ENCODE measurements at places on chromosomes 2 and 18.
A peak's percentile ranks its signal among the peaks of the same experiment; 100 is the strongest.

DNA sequence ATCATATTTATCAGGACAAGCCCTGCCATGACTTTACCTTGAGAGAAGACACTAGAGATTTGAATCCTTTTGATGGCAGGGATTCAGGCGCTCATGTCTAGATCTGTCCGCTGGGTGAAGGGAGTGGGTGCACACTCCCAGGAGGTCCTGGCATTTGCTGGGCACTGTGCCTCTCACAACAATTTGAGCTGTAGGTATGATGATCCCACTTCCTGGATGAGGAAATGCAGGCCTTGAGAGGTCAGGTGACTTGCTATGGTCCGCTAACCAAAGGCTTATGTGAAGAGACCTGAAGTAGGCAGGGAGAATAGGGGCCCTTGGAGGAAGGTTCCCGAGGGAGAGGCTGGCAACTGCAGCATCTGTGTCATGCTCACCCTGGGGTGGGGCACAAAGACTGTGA, 206.1 kb downstream of the HAUS1 start:
- DNase-seq, result peak; percentile 58

DNA sequence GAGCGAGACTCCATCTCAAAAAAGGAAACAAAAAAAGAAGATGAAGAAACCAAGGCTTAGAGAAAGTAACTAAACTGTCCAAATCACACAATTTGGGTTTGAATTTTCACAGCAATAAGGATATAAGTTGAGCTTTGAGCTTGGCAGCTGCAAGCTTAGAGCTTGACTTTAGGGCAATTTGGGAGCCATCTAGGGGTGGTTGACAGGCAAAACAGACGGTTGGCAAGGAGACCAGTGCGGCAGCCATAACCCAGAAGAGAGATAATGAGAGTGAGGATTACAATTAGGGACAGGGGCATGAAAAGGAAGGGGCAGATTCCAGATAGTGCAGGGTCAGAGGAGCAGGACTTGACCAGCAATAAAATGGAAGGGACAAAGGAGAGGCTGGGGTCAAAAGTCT, 382.2 kb upstream of the HNRNPA3 start:
- peak; percentile 62 for DNase-seq

- no peak for DNase-seq
Measured at GRCh38 chr2:67201521-67201920, 195.6 kb upstream of the ETAA1 start.

- DNase-seq, result no peak
Measured at GRCh38 chr2:175742367-175742766, 259.7 kb downstream of the LNPK start.

DNA sequence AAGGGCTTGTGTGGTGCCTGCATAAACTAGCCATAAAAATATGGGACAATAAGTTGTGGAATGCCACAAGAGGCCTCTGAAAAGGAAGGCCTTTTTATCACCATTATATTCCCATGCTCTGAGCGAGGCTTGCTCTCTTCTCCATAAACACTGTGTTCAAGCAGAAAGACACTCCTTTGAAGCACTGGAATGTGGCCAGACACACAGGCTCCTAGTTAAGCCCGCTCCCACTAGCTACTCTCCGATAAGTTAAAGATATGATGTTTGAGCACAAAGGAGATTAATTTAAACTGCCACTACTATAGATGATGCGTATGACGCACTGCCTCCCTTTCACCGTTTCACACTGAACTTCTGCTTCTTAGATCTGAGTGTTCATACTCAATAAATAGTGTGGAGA, 188.7 kb upstream of the TWIST2 start:
- no peak for DNase-seq

DNA sequence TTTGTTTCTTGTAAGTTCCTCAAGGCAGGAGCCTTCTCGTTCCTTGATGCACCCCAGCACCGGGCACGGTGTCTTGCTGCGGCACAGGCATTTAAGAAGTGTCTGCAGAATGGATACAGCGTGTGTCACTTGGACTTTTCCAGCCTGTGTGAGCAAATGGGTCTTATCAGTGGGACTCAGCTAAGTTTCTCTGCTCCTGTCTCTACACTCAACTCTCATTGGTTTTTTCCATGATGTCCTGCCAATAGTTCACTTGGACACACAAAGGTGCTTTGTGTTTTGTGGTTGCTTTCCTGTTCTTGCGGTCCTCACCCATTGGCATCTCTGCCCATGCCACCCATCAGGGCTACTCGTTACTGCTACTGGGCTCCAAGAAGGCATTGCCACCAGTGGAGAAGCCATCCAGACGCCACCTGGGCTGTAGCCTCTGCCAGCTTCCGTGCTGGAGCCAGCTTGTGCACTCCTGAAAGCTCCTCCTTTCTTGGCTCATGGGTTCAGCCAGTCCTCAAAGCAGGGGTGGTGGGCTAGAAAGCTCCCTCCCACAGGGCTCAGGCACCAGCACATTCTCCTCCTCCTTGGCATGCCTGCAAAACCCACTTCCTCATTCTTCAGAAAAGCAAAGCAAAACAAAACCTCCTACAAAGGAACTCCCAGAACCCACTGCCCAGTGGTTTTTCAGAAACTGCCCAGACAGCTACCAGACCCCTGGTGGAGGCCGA, 41.4 kb downstream of the IL1R2 start:
- DNase-seq, result no peak

DNA sequence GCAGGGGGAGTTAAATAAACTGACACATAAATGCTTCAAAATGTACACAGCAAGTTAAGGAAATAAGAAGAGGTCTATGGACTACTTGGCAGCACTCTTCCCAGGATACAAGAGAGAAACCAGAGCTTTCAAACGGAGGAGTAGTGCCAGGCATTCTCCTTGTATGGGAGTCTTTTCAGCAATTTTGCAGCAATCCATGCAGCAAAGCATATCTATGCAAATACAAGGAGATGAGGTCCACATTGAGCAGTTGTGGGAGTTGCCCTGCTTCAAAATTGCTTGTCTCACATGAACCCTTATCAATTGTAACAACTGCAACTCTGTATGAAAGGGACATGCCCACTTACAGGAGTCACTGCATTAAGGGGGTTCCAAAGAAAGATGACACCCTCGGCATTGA, 37.8 kb downstream of the SCN9A start:
- no peak for DNase-seq

- DNase-seq, result no peak
Measured at GRCh38 chr2:205166745-205167144, 515.6 kb upstream of the NRP2 start.

DNA sequence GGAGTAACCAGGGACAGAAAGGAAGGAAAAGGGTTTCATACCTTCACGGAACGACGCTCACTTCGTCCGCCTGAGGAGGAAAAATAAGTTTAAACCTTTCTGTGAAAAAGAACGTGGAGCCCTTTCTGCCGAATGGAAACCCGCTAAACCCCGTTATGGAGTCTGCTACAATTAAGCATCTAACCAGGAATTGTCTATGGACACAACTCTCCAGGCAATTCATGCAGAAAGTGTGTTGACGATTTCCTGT, 528 bp upstream of the PPP4R3B start:
- DNase-seq, result no peak

DNA sequence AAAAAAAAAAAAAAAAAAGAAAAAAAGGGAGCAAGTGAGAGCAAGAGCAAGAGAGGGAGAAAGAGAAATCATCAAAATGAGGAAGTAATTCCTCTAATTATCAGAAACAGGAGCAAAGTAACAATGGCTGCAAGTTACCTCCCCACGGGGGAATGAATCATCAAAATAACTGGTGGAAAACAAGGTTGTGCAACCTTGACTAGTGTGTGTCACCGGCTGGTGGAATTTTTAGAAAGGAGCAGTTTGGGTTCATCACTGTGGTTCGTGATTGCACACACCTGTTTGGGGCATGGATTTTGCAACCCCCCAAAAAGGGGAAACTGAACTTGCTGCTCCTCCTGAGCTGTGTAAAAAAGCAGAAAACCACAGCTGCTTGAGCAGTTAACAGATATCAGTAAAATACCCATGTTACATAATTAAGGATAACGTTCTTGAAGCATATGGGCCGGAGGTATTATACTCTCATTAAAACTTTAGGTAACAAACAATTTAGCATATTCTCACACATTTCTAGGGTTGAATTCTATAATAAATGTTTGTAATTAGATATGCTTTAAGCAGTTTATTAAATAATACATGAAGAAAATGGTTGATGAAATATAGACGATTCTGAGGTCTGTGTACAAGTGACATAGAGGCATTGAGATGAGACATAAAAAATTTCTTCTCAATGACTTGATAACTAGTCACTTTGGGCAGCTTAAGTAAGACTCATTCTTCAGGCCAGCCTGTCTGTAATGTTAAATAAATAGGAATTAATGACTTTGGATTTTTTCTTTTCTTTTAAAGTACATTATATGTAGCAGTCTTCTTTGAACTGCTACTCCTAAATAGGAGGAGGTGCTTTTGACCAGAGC, 184.2 kb upstream of the ZEB2 start:
- no peak for DNase-seq

GRCh38 chr2:172839446-172839845, 103.8 kb downstream of the RAPGEF4 start:
- DNase-seq, result no peak

DNA sequence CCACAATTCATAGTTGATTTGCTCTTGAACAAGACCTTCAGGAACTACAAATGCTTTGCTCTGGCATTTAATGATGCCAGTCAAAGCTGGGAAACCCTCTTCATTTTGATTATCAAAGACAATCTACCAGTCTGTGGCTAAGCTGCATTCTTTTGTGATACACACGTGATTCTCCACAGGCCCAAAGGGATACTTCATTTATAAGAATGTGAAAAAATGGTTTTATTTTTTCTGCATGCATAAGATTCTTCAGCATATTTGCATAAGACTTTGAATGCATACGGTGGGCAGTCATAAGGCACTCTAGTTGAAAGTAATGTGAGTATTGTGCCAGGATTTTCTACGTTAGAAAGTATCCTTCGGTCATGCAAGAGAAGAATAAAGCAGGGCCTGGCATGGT, 33.0 kb upstream of the ARL5A start:
- DNase-seq, result no peak

- no peak for DNase-seq
Measured at GRCh38 chr2:199458806-199459285, 1.1 kb upstream of the SATB2 start.

DNA sequence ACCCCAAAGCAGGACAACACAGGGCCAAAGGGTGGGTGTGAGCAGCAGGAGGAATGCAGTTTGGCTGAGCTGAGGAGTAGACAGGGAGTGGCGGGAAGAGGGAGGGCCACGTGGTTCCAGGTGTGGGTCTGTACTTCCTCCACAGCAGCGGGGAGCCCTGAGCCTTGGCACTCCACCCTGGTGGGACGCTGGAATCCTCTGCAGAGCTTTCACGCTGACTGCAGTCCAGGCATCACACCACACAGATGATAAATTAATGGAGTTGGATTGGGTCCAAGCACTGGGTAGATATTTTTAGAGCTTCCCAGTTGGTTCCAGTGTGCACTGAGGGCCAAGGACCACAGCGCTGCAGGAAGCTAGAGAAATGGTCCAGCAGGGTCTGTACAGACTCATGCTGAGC, 67.0 kb upstream of the TMEM200C start:
- DNase-seq, result no peak

DNA sequence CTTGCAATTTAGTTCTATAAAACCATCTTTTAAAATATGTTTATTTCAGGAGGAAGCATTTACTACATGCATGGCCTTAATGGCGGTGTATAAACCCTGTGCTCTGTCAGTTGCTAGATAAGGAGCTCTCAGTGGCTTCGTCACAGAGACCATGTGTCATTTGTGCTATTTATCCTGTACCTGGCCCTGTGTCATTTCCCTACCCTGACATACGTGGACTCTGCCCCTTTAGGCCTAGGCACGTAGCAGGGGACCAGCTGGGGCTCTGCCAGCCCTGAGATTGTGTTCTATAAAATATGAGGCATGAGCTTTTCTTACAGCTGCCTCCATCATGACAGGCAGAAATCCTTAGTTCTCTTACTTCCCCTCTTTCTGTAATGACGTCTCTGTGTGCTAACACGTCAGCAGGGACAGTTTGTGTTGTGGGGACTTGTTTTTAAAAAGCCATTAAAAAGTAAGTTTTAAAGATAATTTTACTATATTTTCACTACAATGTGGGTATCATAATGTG, 88.0 kb downstream of the ITGB1BP1 start:
- DNase-seq, result no peak

- no peak for DNase-seq
Measured at GRCh38 chr2:202944816-202945215, 32.7 kb downstream of the CARF start.

GRCh38 chr2:227890495-227891079, 19.2 kb downstream of the DAW1 start:
- DNase-seq, result peak; percentile 23

GRCh38 chr2:69012310-69013141, 453 bp upstream of the ANTXR1 start:
- peak; percentile 78 for DNase-seq

DNA sequence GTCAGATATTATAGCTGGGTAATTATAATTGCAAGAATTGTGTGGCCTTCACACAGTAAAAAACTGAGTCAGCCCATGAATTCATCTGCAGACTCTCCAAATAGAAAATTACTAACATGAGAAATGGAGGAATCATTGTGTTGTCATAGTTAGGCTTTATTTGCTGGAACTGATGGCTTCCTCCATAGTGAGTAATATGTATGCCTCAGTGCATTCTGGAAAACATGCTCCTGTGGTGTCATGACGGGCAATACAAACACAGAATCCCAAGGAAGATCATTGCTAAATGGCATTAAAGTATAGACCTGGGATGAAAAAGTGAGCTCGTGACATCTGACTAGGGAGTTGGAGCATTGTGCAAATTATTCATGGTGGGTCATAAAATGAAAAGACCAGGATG, 23.6 kb upstream of the NMS start:
- DNase-seq, result no peak

DNA sequence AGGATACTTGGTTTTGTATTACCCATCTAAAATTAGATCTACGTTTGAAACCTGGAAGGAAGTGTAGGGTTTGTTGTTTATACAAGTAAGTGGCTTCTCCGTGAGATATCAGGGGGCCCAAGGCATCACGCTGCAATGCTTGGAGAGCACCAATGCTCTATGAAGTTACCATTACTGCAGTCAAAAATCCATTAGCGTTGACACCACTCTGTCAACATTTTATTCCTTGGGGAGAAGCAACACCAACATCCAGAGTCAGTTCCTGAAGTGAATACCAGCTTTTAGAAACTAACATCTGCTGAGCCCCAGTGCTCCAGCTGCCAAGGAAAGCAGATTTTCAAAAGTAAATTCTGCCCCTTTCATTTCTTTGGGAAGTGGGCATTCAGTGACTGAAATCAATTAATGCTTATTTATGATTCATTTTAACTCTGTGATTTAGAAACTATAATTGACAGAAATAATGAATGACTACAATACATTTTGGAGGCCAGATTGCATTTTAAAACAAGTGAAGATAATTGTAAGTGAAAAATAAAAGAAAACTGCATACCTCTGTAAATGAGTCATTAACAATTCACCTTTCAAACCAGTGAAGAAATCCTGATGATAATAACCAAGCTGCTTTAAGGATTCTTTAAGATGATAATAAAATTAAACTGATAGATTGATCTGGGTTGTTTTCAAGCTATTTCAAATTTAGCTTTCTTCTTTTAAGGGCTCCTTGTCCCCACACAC, 30.5 kb downstream of the LRP1B start:
- DNase-seq, result no peak

GRCh38 chr2:233241803-233242202, 9.7 kb upstream of the ATG16L1 start:
- no peak for DNase-seq
